Caco-2 (cell line): ENCODE measurements at places on chromosomes 1 and 21. TPM values are rescaled to one million over a fixed set of nuclear protein-coding genes. Genes with fewer than 3 reads are reported as not detected.

Gene IGSF8
- total RNA-seq = 15.4 and 16.0 TPM in 2 replicates

- no peak for DNase-seq
These were observed 5.6 kb upstream of the RRAGC start for GRCh38 chr1:38865112-38865715.

Gene FOXO6
- 0.42 and 0.59 TPM in 2 replicates for total RNA-seq

Gene CD101
- 0.16 and 0.86 TPM in 2 replicates for total RNA-seq

DNA sequence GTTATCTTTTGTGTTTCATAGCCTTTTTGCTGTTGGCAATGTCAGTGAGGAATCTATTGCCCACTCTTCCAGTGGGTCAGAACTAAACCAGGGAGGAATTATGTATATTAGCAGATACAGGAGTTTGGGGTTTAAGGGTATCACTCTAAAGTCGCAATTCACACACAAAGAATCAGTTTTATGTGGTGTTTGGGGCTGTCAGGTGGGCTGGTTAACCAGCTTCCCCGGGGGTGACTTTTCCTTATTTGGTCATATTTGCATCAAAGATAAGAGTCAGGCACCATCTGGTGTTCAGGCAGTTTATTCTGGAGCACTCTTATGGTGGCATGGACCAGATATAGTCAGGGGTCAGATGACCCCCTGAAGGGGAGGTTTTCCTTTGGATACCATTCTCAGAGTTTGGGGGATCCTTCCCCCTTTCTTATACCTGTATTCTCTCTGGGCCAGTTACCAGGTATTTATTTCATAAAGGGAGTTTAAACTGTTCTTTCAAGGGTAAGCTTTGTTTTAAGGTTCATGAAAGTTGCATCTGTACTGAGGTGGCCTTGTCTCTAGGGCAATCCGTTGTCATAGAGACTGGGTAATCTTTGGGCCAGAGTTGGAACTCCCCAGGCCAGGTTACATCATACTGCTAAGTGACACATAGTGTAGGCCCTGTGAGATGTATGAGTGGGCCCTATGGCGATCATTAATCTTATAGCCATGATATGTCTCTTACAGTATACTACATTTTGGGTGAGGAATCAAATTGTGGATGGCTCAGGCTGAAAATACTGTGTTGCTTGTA is 148.2 kb downstream of the RWDD3 start:
- DNase-seq = no peak

- peak; percentile 34 for DNase-seq
These were observed 177.7 kb upstream of the HP1BP3 start for GRCh38 chr1:20964540-20965484.

- no peak for DNase-seq
These were observed 80.3 kb downstream of the RGL1 start for GRCh38 chr1:183885142-183885735.

- no peak for DNase-seq
These were observed 5.3 kb downstream of the CLCA2 start for GRCh38 chr1:86429122-86429725.

Gene ZSWIM5
- 0.49 and 0.54 TPM in 2 replicates for total RNA-seq

- peak; percentile 29 for DNase-seq
These were observed at the start of gene WNT2B for GRCh38 chr1:112508278-112509004. WNT2B (plus strand) TSS chr1:112508965; CDS start chr1:112509263, 298 bp downstream.

Gene SYPL2
- total RNA-seq = 0.32 and 0.45 TPM in 2 replicates

DNA sequence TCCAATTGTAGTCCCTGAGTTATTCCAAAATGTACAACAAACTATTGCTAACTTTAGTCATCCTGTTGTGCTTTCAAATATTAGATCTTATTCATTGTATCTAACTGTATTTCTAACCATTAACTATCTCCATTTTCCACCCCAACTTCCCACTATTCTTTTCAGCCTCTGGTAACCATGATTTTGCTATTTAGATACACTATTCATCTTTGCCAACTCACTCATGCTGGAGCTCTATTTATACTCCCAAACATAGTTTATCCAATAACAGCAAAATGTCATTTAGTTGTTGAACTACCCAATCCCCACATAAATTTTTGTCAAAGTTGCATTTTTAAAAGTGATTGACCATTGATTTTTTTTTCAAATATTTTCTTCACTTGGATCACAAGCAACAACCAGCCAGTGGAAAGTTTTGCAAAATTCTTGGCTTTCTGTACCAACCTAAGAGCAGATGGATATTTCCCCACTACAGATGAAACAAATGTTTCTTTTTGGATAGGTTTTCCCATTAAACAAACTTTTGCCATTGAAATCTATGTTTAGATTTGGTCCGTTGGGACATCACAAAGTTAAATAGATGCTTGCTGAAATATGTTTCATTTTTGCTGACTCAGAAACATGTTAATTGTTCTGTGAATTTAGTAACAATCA is 866.0 kb downstream of the LTN1 start:
- DNase-seq = no peak

Gene HP1BP3
- 222 and 240 TPM in 2 replicates for total RNA-seq

GRCh38 chr1:66316464-66317247 is 217.3 kb upstream of the SGIP1 start:
- no peak for DNase-seq

- DNase-seq = peak; percentile 51
These were observed 24.1 kb downstream of the GPR3 start for GRCh38 chr1:27416387-27417111.

Gene SH3BP5L
- total RNA-seq = 21.3 and 22.4 TPM in 2 replicates

DNA sequence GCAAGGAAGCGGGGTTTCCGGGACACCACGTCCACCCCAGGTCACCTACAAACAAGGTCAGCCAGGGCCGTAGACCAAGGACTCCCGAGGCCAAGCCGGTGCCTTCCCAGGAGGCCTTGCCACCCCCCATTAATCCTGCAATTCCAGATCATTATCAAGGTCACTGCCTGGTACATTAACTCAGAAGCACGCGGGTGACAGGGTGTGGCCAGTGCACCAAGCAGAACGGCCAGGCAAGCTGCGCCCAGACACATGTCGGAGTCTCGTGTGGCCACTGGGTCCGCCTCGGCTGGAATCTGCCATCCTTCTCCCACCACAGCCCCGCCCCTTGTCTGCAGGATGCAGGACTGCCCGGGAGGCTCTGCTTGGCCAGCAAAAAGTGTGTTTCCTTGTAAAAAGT is 144.7 kb downstream of the PRDM16 start:
- DNase-seq = no peak

GRCh38 chr1:43495204-43495603 is 35.5 kb upstream of the PTPRF start:
- DNase-seq = no peak

DNA sequence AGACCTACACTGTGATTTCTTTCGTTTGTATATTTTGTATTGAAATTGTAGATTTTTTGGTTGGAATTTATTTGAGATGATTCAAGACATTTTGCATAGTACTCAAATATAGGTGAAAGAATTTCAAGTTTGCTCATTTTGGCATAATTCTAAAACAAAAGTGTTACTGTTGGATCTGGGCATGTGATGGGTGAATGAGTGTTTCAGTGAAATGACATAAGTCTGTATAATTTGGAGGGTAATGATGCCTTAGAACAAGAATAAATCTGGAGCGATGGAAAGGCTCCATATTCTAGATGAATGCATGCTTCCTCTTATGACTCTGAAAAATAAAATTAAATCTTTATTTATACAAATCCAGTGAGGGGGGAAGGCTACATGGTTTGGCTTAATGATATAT is 41.0 kb downstream of the NFIA start:
- DNase-seq = no peak

- no peak for DNase-seq
These were observed 364.5 kb upstream of the DAB1 start for GRCh38 chr1:57788313-57788712.

Gene DLGAP3
- 0.16 and 0.42 TPM in 2 replicates for total RNA-seq

Gene PLPPR4
- total RNA-seq = not detected in 2 replicates

Gene THEM5
- total RNA-seq = not detected in 2 replicates

Gene CITED4
- 17.8 and 19.5 TPM in 2 replicates for total RNA-seq

GRCh38 chr1:240998441-240999015 is 358.5 kb downstream of the RGS7 start:
- no peak for DNase-seq

GRCh38 chr1:182428043-182428442 is 21.9 kb upstream of the RGSL1 start:
- no peak for DNase-seq

DNA sequence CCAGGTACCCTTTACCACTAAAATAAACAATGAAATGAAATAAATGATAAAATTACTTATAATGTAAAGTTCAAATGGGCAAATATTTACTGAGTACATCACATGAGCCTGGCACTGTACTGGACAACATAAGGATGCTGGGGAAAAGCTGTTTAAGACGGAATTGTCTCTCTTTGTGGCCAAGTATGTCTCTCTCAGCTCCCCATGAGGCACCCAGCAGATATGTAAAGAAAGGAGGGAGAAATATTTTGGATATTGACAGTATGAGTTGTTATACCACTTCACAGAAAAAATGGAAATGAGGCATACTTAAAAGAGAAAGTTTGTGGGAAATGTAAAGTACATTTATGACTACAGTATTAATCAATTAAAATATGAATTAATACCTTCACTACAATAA is 1.0 kb upstream of the TNFSF4 start:
- DNase-seq = no peak

- peak; percentile 64 for DNase-seq
These were observed 52.4 kb upstream of the GPR157 start for GRCh38 chr1:9181176-9181906.

- DNase-seq = no peak
These were observed 169.1 kb downstream of the TRIM33 start for GRCh38 chr1:114341856-114342255.

DNA sequence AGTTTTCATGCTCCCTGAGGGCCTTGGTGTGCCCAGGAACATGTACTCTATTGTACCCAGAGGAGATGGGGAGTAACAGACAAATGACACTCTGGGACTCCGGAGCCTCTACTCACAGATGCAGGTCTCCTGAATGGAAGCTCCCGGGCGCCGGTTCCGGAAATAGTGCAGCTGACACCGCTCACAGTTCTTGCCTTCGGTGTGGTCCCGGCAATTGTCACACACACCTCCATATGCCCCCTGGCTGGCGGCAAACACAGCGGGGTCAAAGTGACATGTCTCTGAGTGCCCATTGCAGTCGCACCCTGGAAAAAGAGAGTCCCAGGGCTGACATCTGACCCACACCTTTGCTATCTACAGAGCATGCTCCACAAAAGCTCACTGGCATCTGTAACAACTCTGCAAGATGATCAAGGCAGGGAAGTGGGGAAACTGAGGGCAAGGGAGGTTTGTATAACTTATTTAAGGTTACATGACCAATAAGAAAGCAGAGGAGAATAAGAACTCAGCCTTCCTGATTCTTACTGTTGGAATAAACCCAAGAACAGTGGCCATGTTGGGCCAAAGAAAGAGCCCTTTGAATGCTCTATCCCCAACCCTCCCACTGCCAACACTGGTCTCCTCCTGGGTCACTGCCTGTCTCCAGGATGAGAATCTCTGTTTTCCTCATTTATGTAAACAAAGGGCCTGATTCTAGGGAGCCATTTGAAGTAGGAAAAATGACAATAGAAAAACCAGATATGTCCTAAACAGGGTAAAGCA is 22.4 kb downstream of the LAMB3 start:
- DNase-seq = no peak

DNA sequence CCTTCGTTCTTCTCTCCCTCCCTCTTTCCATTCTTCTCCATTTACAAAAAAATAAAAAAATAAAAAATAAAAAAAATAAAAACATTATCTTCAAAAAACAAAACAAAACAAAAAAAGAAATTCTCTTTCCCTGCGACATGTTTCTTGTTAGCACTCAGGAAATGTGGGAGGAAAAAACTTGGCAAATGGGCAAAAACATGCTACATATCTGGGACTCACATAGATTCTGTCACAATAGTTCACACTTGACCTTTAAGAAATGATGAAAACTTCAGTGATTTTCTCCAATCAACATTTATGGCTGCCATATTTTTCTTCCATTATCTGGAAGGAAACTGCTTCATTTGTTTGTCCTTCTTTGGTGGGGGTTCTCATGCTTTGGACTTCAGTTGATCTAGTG is 109.3 kb downstream of the PRKAB2 start:
- DNase-seq = no peak

- no peak for DNase-seq
These were observed 449.0 kb downstream of the NPHP4 start for GRCh38 chr1:5543235-5543634.

Gene A3GALT2
- total RNA-seq = not detected in 2 replicates

DNA sequence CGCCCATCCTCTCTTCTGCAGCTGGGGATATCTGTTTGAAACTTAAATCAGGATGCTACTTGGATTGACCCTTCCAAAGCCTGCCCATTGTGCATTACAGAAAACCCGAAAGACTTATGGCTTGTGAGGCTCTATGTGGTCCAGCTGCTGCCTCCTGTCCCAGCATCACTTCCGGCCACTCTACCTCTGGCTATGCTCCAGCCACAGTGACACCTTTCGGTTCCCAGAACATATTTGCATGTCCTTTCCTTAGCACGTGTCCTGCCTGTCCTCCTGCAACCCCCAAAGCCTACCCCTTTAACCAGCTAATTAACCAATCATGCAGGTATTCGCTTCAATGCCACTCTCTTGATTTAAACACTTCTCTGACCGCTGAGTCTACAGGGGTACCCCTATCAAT is 167.6 kb downstream of the PRDM2 start:
- DNase-seq = no peak

GRCh38 chr1:56468518-56468917 is 110.8 kb downstream of the PLPP3 start:
- DNase-seq = no peak

Gene TDRD10
- not detected in 2 replicates for total RNA-seq
